ENCODE measurements at places on chromosomes 11 and 22. TPM values are rescaled to one million over a fixed set of nuclear protein-coding genes. Genes with fewer than 3 reads are reported as not detected.

ACR gene
- not detected for total RNA-seq

DLG2 gene
- total RNA-seq: 2.7 TPM

ROM1 gene
- 1.9 TPM for total RNA-seq

SYCE3 gene
- not detected for total RNA-seq

MIAT gene
- 260 TPM for total RNA-seq

MFNG gene
- total RNA-seq: 213 TPM

C11orf52 gene
- total RNA-seq: not detected

SLC25A45 gene
- 24.2 TPM for total RNA-seq

WBP2NL gene
- total RNA-seq: 3.5 TPM

CTSW gene
- total RNA-seq: 30.4 TPM

SMC1B gene
- not detected for total RNA-seq

OR52A1 gene
- total RNA-seq: not detected

OR51B2 gene
- total RNA-seq: not detected

SLC1A2 gene
- total RNA-seq: 0.09 TPM

IFITM10 gene
- 1.8 TPM for total RNA-seq

CRYBB3 gene
- not detected for total RNA-seq

ASCL3 gene
- total RNA-seq: not detected
